NCI-H187 treated with DMSO at 0.1 percent for 48 hours (cell line): ENCODE measurements at places on chromosomes 5 and 9.

GRCh38 chr5:18113721-18114120, 479.5 kb downstream of the TAF11L14 start:
- DNase-seq, result no peak

DNA sequence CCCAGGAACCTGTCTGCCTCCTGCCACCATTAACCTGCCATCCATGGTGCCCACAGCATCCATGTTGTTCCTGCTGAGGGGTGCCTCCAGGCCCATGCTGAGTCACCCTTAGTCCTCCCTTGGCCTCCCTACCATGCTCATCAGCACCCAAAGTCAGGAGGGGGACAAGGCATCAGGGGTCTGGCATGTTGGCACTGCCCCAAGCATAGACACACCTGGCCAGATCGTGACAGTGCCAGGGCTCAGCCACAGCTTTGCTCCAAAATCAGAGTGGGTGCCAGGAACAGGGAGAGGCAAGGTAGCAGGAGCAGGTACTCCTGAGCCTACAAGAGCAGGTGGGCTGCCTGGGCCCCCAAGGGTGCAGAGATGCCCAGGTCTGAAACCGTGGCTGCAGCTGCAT, 566.6 kb downstream of the TLE1 start:
- no peak for DNase-seq

GRCh38 chr9:38685535-38685934, 34.4 kb downstream of the FAM240B start:
- DNase-seq, result no peak

GRCh38 chr5:765948-766631, 18.4 kb downstream of the ZDHHC11B start:
- no peak for DNase-seq

- no peak for DNase-seq
Measured at GRCh38 chr9:98962861-98963260, 19.2 kb downstream of the COL15A1 start.

DNA sequence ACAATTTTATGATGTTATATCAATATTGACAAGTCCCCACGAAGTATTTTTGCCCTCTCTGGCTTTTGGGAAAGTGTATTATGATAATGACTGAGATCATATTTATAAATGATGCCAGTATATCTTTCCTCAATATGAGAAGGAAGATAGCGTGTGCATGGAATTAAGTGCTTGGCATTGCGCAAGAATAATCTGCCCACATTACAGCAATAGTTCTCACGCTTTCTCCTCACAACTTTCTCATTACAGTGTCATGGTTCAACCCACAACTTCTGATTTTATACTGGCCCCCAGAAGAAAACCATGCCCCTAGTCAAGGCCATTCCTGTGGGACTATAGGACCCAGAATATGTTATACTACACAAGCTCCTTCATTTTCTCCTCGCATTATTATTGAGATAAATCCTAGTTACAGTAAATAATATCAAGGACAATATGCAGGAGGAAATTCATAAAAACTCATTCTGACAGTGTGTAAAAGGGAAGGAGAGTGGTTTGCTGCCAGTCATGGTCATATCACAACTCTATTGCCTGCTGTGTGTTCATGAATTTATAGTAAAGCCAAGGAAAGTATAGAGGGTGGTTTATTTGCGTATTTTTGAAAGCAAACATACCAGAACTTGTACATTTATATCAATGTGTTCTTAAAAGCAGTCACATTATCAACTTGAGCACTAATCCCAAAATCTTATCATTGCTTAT, 114.1 kb downstream of the PIK3R1 start:
- no peak for DNase-seq

GRCh38 chr9:133991214-133991921, 756 bp downstream of the VAV2 start:
- no peak for DNase-seq

DNA sequence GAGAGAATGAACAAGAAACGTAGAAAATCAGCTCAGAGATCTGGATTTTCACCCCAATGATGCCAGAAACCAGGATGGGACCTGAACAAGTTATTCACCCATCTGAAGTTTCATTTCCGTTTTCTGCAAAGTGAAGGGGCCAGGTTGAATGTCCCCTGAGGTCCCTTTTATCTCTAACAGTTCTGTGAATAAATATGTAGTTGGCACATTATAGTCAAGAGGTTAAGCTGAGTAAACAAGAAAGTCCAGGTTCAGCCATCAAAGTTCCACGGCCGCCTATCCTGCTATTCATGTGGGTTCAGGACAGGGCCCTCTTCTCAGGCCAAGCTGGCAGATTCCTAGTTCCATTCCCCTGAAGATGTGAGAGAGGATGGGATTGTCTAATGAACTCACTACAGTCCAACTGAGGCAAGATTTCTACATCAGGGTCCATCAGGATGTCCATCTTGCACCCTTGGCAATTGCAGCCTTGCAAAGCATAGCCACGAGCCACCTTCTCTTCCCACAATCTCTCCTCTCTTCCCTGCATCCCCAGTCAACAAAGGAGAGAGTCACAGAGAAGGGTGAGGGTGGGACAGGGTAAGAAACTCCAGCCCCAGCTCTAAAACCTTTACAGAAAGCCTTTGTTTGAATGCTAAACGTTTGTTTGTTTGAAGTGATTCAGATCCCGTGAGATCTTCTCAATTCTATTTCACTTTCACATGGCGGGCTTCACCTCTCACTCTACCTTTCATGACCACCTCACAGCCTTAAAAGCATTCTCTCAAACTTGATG, 311.0 kb downstream of the SLIT3 start:
- no peak for DNase-seq

DNA sequence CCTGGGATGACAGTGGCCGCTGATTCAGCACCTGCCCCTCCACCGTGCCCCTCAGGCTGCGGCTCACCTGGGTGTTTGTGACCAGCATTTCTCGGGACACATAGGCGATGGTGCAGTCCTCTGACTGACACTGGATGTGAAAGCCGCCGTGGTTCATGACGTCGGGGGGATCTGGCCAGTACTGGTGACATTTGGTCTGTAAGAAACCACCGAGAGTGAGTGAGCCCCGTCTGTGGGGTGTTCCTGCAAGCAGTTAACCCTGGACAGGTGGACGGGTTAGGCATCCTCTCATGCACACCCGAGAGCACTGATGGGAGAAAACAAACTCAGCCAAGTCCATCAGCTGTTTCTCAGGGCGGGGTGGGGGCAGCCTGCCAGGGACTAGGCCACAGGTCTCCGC, 62.5 kb upstream of the EPB41L4B start:
- DNase-seq, result no peak

DNA sequence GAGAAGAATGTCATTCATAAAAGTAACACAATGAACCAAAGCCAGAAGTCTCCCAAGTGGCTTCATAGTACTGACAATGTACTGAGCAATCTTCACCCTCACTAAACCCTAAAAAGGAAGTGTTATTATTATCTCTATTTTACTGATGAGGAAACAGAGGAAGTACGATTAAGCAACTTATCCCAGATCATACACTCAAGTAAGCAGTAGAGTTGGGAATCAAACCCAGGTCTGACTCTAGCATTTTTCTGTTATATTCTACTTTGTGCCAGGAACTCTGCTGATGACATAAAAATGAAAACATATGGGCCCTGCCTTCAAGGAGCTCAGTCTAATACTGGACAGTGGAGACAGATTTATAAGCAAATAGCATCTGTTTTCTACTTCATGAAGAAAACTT, 109.2 kb downstream of the RAPGEF6 start:
- DNase-seq, result no peak

- DNase-seq, result no peak
Measured at GRCh38 chr5:67234671-67235176, 38.1 kb upstream of the CD180 start.

DNA sequence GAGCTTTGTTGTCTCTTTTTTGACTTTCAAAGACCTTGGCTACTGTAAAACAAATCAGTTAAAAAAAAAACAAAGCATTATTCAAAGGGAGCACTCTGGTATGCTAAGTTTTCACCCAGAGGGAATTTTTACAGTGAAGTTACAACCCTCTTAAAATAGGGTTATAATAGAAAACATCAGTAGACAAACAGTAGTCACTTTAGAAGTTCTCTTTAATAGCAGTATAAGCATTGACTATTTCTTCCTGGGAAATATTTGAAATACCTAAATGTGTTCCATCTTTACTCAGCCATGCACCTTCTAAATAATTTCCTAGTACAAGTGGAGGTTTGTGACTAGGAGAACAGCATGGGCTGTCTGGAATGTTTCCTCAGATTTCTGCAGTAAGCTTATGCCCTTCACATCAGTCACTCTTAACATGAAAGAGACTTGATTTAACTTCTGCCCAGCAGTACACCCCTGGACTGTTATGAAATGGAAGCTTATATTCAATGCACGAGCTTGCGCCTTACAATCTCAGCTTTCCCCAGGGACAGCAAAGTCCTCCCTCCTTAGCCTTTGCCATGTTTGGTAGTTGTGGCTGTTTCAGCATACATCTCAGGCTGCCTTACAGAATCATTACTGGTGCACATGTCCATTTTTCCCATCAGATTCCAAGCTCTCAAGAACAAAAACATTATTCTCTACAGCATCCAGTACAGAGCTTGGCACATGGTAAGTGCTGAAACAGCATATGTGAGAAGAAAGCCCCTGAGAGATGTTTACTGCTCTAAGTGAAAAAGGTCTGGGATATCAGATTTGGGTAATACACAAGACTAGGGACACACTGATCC, 191.5 kb downstream of the ZNF608 start:
- DNase-seq, result no peak

- no peak for DNase-seq
Measured at GRCh38 chr5:173664154-173664526, 47.7 kb upstream of the BOD1 start.

GRCh38 chr5:132195727-132196126, 31.9 kb downstream of the P4HA2 start:
- DNase-seq, result no peak

GRCh38 chr5:127320032-127320965, 29.7 kb downstream of the MEGF10 start:
- no peak for DNase-seq

GRCh38 chr5:93307557-93307956, 273.5 kb downstream of the NR2F1-AS1 start:
- no peak for DNase-seq

- DNase-seq, result no peak
Measured at GRCh38 chr9:35051069-35051967, 21.1 kb downstream of the VCP start.

- no peak for DNase-seq
Measured at GRCh38 chr9:110521206-110521605, 58.3 kb downstream of the SVEP1 start.

DNA sequence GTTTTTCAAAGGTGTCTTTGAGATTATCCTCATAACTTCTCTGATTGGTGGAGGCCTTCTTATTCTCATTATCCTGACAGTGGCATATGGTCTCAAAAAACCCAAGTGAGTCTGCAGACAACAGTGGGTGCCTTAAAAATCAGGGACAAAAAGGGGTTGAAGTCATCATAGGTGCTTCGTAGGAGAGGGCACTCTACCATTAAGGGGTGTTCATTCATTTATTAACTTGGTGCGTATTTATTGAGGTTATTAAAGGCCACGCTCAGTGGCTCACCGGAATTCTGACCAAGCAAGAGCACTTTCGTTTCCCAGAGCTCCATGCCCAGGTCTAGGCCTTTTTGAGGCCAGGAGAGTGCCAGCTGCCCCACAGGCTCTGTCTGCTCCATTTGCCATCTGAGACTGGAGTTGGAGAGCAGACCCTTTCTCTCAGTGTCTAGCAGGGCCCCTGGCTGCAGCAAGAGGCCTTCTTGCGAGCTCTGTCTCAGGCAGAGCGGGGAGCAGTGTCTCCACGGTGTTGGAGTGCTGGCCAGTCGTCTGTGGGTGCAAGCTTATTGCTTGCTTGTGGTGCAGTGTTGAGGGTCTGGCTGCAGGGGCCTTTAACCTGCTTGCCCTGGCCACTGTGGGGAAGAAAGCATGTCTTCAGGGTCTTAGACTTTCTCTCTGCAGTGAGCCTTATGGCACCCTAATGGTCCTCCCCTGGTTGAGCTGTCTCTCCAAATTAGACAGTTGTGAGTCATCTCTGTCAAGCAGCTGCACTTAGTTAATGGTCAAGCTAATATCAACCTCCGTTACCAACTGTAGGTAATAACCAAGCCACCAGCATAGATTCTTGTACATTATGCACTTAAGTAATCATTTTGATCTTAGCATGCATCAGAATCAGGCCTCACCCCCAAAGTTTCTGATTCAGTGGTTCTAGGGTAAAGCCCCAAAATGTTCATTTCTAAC, 62.6 kb downstream of the IL31RA start:
- DNase-seq, result no peak

- DNase-seq, result no peak
Measured at GRCh38 chr5:1787472-1788047, 12.1 kb downstream of the MRPL36 start.

GRCh38 chr5:98588215-98588614, 185.2 kb upstream of the RGMB start:
- DNase-seq, result no peak

DNA sequence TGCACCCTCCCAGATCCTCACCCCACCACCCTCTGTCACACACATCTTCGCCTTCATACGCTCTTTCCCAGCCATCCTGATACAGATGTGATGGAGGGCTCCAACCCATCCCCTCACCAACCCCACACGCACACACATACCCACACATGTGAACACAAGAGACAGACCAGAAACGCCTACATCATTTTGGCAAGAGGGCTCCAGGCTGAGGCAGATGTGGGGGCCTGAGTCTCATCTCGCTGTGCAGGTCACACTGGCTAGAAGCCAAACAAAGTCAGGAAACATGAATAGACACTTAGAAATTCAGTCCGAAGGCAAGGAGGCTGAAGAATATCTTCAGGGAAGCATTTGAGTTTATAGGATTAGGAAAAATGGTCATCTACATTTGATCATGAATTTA, 6.2 kb downstream of the PRDM12 start:
- no peak for DNase-seq

GRCh38 chr5:125609011-125609410, 814.2 kb upstream of the GRAMD2B start:
- no peak for DNase-seq

DNA sequence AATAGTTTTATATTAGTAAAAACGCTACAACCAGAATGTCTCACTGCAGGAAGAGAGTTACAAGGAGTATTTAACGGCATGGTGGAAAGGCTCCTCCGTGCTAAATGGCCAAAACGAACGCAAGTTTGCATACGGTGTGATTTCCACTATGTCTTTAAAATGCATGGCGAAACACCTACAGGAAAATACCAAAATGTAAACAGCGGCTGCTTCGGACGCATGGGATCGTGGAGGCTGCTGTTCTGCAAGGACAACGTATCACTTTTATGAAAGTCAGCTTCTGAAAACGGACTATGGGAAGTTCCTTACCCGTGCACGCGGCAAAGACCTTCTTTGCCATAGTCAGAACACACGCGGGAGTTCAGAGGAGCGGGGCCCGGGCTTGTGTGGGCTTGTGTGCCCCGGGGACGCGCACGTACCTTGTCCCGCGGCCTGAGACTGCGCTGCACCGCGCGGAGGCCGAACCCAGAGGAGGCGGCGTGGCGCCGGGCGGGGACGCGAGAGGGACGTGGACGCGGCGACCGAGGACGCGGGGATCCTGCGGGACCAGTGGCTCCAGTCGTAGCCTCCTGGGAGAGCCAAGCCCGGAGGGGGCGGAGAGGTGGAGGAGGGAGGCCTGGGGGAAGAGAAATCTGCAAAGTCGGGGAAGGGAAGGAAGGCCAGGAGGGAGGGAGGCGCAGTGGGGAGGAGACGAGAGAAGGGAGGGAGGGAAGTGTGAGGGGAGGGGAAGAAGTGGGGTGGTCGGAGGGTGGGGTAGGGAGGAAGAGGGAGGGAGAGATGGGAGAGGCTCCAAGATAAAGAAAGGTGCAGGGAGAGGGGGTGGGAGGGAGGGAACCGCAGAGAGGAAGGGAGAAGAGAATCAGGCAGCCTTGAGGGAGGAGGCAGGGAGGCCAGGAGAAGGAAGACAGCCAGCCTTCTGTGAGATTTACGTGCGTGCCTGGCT, at the start of gene CMBL:
CMBL (minus strand) TSS at position 697 of the 943 bp plus-strand sequence. CDS start 17,140 bp downstream, outside the sequence.
- peak; percentile 22 for DNase-seq

GRCh38 chr5:150946351-150946905, 41.6 kb upstream of the ZNF300 start:
- no peak for DNase-seq

- DNase-seq, result no peak
Measured at GRCh38 chr5:138981131-138981530, 106.0 kb upstream of the LRRTM2 start.
